Activated T-helper 17 cell treated with anti-CD3 and anti-CD28 coated beads, Interleukin-2, amount 50 U/mL, for 72 hours (primary cell): ENCODE measurements at places on chromosomes 7 and 10.

DNA sequence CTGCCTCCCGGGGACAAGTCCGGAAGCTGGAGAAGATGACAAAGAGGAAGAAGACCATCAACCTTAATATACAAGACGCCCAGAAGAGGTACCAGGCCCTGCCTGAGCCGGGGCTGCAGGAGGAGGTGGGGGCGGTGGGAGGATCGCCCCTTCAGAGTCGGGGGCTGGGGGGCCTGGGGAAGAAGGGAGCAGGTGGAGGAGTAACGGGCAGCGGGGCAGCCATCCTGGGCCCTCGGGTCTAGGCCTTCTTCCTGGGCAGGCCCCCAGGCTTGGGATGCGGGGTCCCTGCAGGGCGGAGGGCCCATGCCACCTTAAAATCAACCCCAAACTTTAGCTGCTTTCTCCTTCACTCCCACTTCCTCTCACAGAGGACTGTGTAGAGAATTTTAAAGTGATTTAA lies 523 bp downstream of the ANKRD30A start:
- ATAC-seq: no peak

GRCh38 chr7:131501930-131502685 lies 54.3 kb downstream of the PODXL start:
- no peak for ATAC-seq

DNA sequence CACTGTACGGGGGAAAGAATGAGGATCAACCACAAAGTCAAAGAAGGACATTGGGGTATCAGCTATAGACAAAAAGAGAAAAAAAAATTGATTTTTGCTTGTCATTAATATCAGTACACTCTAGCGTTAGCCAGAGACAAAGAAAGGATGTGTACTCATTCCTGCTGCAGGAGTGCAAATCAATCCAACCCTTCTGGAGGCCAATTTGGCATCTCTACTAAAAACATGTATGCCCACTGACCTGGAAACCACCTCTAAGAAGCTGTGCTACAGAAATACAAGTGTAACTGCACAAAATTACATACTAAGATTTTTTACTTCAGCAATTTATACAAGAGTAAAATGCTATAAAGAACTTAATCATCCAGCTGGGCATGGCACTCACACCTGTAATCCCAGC lies 13.6 kb downstream of the NSMCE4A start:
- no peak for ATAC-seq

DNA sequence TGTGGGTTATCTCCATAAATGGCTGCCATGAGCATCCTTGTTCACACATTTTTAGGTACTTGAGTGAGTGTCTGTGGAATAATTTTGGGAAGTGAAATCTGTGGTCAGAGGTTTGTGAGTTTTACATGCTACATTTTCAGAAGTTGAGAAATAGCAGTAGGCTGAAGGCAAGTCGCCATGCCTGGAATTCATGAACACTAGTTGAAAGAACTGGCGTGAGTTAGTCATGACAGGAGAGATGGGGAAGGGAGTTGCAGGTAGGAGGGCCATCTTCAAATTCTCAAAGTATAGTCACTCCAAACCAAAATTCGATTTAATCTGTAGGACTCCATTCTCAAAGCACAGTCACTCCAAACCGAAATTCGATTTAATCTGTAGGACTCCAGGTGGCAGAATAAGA lies 89.6 kb downstream of the EGFR start:
- no peak for ATAC-seq

GRCh38 chr10:114823077-114823463 lies 1.5 kb downstream of the FHIP2A start:
- ATAC-seq: no peak

- ATAC-seq: no peak
Observed at GRCh38 chr7:7820409-7820808, 102.0 kb upstream of the RPA3 start.

- ATAC-seq: no peak
Observed at GRCh38 chr10:73262105-73262730, 9.8 kb upstream of the MRPS16 start.

DNA sequence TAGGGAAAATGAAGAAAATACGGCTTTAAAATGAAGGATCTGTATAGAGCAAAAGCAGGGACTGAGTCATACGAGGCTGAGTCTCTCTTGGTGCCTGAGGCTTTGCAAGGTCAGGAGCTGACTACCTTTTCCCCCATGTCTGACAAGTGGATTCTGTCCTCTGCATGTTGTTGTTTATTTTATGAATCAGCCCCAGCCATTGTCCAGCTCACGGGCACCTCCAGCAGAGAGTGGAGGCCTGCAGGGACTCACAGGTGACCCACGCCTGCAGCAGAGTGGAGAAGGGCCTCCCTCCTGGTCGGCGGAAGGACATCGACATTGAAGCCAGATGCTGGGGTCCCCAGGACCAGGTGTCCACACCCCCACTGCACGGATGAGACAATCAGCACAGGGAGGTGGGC lies 233.9 kb downstream of the WDR37 start:
- ATAC-seq: no peak

GRCh38 chr7:148563583-148564274 lies 26.8 kb upstream of the C7orf33 start:
- peak; percentile 36 for ATAC-seq

DNA sequence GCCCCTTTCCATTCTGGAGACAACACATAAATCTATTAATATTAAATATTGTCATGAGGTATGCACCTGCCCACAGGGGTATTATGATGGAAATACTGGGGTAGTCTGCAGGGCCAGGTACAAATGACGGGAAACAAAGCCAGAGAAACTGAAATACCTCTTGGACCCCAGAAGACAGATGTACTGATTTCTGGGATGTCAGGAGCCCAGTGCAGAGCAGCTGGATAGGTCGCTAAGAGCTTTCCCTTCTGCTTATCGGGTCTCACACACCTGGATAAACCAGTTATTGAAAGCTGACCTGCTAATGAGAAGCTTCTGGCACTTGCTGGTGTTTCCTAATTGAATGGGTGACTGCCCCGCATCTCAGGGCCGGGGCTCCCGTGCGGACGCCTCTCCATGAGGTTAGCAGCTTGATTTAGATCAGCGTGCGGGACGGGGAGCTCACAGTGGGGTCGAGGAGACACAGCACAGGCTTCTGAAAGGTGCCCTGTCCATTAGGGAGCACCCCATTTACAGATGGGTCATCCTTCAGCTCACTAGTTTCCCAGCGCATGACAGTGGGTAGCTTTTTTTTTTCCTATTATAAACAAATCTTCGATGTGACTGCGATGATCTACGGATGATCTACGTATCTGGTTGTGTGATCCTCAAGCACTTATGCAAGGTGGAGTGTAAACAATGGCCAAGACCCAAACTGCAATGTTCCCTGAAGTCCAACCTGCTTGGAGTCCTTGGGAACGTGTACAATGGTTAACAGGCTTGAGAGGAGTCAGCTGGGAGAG lies 1.5 kb upstream of the INSIG1 start:
- no peak for ATAC-seq

GRCh38 chr10:113895018-113895417 lies 40.6 kb downstream of the NHLRC2 start:
- no peak for ATAC-seq

DNA sequence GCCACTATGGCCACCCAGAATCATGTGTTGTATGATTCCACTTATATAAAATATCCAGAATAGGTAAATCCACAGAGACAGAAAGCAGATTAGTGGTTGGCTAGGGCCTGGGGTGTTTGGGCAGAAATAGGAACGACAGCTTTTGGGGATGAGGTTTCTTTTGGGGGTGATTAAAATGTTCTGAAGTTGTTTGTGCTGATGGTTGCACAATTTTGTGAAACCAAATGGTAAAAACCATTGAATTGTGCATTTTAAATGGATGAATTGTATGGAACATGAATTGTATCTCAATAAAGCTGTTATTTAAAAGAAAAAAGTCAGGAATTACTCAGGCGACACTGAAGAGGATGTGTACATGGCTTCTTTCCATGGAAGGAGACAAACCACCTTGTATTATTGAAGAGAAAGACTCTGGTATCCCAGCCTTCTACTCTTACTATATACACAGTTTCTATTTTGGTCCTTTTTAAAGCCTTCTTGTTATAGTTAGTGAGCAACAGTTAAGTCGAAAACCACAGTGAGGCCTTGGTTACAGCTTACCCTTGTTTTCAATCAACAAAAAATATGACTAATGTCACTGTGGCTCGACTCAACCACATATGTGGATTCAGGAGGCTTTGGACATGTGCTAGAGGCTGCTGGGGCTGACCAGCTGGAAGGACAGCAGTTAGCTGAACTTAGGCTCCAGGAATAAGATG lies 57.1 kb upstream of the KMT2E start:
- peak; percentile 88 for ATAC-seq

DNA sequence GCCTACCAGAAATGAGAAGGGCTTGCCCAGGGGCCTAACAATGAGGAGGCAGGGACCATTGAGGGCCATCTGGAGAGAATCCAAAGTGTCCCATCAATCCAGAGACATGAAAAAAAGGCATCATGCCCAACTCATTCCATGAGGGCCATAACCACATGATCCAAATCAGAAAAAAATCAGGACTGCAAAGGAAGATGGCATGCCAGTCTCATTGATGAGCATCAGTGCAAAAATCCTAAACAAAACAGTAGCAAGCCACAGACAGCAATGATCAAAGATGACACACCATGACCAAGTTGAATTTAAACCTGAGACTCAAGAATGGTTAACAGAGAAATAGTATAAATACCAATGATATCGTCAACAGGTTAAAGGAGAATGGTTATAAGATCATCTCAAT lies 7.0 kb upstream of the CYP3A4 start:
- ATAC-seq: no peak

DNA sequence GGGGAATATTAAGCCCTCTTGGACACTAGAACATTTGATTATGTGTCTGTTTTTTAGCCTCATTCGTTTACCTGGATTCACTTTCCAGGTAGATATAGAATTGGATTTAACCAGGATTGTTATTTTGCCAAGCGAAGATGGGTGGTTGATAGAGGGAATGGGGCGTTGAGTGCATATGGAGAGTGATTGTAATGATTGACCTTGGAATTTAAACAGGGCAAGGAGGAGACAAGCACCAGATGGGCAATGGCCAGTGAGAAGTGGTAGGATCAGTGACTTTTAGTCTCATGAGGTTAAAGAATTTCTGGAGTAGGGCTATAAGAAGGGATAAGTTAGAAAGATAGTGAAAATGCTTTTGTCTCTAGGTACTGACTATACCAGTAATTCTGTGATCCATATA lies 211.2 kb upstream of the CSTF2T start:
- no peak for ATAC-seq

DNA sequence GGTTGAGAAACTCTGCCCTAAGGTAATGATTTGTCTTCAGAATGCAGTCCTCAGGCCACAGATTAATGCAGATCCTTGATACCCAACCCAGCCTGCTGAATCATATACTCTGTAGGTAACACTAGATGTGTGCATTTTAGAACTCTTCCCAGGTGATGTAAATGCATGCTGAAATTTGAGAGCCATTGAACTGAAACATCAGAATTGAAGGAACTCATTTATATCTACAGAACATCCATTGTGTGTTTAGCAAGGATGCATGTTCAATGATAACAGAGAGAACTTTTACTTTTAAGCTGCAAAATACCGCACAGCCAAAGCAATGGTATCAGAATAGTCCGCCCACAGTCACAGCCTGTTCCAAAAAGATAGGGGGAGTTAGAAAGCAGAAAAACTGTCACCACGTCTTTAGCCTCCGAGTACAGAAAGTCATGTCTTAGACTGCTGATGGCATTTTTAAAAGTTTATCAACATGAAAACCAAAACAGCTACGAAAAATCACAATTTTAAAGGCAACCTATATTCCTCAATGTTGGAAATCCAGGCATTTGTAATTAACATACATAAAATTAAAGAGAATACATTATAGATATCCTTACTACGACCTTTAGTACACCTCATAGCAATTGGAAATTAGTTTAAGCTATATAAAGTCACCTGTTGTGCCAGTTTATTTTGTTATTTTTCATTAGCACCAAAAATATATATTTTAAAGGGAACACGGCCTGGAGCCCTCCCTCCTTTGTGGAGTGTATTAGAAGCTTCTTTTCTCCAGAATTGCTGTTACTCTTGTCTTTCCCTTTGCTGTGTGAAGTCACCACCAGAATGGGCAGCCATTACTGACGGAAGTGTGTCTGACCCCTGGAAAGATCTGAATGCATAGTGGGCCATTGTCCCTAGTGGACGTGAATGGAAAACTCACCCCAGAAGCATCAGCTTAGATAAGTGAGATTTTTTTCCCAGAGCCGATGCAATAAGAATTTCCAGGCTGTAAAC lies 65.8 kb upstream of the PRKAR2B start:
- ATAC-seq: no peak

DNA sequence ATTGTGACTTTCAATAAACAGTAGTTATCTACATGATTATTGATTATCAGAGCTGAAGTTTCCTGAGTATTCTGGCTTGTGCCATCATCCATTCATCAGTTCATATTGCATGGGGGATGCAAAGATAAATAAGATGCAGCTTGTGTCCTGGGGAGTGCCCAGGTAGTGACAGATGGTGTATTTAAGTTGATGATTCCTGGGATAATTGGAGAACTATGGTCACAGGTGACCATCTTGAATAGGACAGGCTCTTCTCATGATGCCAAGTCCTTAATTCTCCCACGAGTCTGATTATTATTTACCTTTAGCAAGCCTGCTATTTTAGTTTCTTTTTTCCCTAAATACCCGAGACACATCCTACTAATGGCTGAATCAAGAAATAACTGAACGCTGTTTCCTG lies 64.9 kb downstream of the PLPP4 start:
- ATAC-seq: no peak
